ENCODE measurements at places on chromosomes 11 and 22. TPM values are rescaled to one million over a fixed set of nuclear protein-coding genes. Genes with fewer than 3 reads are reported as not detected.

DNA sequence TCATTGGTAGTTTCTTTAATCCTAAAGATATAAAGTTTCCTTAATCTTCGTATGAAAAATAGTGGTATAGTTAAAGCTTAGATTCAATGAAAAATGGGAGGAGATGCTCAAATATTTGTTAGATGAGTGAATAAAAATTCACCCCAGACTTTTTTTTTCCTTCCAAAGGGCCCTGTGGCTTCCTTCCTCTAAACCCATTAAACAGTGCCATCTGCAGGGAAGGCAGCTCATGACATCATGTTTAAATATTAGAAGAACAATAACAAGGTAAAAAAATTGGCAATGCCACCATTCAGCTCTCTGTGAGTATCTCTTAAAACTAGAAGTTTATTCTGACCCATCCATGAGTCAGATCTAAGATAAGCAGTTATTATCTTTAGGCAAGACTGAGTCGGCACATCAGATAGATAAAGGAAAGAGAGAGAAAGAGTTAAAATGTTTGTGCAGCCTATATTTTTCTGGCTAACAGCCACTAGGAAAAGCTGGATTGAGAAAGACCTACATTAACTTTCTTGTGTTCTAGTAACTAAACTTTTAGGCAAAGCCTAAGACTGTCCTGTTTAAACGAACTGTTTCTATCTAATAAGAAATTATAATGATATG, 19.1 kb upstream of the OOSP1 start:
- no peak for DNase-seq

Gene SLC17A6
- not detected for total RNA-seq

DNA sequence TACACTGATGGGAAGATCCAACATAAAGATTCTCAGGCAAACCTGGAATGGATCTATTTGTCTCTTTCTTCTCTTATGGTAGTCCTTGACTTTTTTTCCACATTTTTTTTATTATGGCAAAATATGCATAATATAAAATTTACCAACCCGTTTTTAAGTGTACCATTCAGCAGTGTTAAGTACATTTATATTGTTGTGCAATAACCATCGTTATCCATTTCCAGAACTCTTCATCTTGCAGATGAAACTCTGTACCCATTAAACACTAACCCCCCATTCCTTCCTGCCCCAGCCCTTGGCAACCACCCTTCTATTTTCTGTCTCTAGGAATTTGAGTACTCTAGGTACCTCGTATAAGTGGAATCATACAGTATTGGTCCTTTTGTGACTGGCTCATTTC, 99.7 kb downstream of the DSCAML1 start:
- DNase-seq, result no peak

DNA sequence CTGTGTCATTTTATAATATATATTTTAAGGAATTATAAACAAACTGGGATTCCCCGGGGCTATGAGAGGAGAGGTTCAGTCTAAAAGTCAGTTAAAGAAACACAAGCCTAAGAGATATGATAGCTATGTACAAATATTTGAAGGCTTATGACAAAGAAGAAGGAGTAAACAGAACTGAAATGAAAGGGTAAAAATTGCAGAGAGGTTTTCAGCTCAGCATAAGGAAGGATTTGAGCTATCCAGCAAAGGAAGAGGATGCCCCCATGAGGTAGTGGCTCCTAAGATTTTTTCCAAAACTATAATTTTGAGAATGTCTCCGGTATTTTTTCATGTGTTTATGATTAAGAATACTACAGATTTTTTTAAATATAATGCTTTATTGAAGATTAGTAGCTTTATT, 57.9 kb upstream of the ANGPTL5 start:
- DNase-seq, result no peak

DNA sequence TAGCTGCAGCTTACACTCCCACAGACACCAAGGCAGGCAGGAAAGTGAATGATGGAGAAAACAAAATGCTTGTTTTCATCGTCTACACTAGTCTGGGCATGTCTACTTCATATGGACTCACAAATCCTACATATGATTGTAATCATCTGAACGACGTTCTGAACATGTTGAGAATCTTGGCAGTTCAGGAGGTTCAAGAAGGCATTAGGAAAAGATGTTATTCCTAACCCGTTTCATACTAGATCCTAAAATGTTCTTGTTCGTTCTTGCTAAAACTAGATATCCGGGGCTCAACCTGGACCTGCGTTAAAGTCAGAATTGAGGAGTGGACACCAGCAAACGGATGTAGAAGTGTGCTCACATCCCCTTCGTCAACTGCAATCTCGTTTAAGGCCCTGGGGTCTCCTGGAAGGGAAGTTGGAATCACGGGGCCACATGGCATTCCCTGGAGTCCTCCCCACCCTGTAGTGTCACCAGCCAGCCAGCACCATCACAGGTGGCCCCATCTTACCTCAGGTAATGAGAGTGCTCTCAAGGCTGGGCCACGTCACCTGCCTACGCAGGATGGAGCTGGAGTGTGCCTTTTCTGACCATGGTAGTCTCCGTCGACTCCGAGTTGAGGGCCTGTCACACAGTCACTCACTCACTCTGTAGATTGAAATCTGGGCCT, 37.3 kb downstream of the C11orf58 start:
- DNase-seq, result no peak

GRCh38 chr11:133927690-133928627, 28.8 kb downstream of the IGSF9B start:
- DNase-seq, result no peak

GRCh38 chr11:87572881-87573280, 535.1 kb downstream of the TMEM135 start:
- DNase-seq, result no peak

Gene BEST1
- 1.5 TPM for total RNA-seq

DNA sequence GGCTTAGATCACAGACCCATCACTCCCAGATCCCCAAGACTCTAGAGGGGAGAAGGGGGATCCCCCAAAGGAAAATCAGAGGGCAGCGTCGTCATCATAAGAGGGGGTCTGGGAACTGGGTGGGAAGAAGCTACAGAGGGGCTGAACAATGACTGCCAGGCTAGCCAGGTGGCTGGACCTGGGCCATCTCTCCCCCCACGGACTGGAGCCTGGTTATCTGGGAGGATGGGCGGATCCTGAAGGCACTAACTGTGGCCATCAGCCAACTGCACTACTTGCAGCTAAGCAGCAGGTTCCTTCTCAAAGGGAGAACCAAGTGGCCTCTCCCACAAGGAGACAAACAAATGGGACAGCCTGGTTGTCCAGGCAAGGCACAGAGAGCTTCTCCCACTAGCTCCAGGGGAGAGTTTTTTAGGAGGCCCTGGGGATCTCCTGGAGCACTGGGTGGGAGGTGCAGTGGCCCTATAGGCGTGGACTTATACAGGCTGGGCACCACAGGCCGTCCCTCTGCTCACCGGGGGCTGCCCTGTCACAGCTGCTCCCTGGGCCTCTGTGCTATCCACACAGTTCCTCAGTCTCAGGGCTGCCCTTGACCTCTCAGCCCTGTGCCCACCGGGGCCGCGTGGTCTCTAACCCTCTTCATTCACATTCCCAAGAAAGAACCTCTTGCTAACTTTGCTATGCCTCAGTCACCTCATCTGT, 15.4 kb downstream of the P2RY6 start:
- DNase-seq, result no peak

DNA sequence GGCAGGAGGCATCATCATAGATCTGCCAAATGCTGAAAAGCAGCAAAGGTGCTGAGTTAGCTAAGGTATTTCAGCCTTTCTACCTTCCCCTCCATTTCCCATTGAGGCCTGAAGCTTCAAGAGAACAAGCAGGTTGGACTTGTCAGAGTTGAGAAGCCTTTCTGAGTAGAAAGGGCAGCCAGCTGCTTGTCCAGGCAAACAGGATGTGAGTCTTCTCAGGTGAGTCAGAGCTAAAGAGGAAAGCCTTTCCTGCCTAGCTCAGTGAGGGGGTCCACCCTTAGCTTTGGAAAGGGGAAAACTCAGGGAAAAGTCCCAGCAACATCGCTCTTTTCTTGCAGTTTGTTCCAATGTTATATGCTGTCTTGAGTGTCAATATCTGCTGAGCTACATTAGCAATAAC, 13.2 kb upstream of the MPZL2 start:
- no peak for DNase-seq

DNA sequence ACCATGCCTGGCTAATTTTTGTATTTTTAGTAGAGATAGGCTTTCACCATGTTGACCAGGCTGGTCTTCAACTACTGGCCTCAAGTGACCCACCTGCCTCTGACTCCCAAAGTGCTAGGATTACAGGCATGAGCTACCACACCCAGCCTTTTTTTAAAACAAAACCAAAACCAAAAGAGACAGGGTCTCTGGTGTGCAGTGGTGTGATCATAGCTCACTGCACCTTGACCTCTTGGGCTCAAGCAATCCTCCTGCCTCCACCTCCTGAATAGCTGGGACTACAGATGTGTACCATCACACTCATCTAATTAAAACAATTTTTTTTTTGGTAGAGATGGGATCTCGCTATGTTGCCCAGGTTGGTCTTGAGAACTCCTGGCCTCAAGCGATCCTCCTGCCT, 77.7 kb downstream of the PTPRJ start:
- DNase-seq, result no peak

DNA sequence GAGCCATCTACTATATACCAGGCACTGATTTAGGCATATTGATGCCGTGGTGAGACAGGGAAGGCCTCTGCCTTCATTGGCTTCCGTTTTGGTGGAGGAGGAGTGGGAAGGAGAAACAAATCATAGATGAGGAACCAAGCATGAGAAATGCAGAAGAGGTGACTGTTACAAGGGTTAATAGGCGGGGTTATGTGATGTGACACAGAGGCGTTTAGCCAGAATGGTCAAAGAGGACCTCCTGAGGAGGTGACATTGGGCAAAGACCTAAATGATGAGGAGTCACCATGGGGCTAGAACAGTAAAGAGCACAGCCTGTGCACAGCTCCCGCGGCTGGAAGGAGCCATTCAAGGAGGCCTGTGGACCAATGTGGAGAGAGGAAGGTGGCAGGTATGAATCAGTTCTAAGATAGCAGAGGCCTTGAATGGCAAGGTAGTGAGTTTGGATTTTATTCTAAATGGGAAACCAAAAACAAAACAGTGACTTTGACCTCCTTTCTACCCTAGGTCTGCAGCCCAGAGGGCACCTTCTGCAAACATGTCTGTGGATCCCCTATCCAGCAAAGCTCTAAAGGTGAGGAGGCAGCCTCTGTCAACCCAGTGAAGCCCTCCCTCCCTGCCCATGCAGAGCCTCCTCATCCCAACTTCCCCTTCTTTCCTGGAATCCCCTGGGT, 11.7 kb downstream of the MAFF start:
- no peak for DNase-seq

Gene POU2AF3
- not detected for total RNA-seq

Gene KCNJ1
- total RNA-seq, result 3.0 TPM

DNA sequence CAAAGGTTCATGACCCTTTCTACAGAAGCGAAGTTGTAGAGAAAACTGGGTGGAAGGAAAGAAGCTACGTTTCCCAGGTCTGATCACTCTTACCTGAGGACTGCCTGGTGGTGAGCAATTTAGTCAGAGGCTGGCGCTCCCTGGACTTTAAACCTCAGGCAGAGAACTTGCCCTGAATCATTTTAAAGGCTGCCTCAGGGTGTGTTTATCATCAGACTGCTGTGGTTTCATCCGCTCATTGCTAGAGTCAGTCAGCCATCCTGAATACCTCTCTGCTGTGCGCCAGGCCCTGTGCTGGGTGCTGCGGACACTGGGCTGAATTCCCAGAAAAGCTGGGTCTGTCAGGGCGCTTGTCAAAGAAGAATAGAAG, 2.7 kb downstream of the DTX4 start:
- DNase-seq, result no peak

GRCh38 chr11:2473361-2474058, 28.7 kb downstream of the KCNQ1 start:
- no peak for DNase-seq

- DNase-seq, result no peak
Measured at GRCh38 chr11:8082391-8083087, 1.5 kb downstream of the TUB start.

Gene CCDC87
- total RNA-seq, result 0.30 TPM

Gene ADAMTS15
- 7.2 TPM for total RNA-seq

DNA sequence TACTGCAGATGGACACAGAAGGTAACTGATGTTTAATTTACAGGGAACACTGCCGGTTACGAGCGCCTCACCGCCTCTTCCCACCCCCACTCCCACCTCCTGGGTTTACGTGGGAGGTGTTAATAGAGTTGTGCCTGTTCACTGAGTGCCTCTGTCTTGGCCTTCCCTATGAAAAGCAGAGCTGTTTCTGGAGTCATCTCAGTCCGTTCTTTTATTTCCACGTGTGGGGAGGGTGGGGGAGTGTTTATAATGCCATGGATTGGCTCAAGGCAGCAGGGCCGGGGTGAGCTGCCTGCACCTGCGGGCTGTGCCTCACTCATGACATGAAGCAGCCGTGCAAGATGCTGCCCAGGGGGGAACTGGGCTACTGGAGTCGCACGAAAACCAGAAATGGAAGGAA, 322.7 kb downstream of the CADM1 start:
- DNase-seq, result no peak

DNA sequence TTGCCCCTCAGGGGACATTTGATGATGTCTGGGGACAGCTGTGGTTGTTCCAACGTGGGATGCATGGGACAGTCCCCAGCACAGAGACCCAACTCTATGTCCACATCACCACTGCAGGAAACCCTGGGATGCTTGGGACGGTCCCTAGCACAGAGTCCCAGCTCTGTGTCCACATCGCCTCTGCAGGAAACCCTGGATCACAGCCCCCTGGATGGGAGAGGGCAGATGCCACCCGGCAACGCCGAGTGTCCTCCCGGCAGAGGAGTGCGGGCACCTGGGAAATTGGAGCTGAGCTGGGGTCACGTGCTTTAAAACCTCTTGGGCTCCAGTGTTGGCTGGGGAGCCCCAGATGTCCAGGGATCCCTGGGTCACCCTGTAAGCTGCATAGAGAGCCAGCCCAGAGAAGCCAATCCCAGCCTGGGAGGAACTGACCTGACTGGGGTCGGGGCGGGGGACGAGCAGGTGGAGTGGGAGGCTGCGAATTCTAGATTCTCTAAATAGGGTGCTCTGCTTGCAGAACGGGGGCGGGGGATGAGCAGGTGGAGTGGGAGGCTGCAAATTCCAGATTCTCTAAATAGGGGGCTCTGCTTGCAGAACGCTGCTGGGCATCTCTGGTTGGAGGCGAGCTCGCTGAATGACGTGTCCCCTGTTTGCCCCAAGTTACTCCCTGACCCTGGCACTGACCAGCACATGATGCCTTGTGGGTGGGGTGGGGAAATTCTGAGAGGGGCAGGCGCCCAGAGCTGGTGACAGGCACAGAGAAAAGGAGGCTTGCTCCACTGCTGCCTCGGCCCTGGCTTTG, 1197.8 kb downstream of the BRD1 start:
- DNase-seq, result no peak

Gene SEC14L6
- total RNA-seq, result 65.2 TPM

Gene TPBGL
- total RNA-seq, result not detected
